WERI-Rb-1 (cell line): ENCODE measurements at places on chromosomes 3 and 15.

DNA sequence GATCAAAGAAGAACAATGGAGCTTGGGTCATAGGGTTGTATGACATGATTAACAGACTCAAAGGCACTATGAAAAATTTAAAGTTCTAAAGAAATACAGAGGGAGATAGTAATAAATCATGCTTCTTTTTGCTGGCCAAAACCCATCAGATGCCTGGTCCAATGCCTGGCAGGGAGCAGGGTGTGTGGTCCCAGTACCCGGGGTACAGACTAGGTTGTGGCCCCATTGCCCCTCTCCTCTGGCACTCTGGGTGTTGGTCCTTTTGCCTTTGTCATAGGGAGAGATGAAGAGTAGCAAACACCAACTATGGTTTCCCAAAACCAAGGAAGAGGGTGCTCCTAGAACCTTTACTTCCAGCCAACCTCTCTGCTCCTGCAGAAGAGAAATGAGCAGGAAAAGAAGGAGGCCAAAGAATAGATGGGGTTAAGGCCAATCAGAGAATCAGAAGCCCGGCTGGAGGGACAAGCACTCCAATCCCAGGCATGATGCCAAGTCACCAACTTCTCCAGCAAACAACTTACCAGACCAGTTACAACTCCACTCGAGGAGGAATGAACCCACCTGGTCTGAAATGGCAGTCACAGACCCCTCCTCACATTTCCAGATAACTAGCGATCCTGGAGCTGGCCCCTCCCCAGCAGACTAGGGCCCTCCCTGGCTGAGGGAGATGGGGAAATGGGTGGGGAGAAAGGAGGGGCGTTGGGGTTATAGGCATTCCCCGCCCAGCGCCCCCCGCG is 1.8 kb downstream of the IGDCC3 start:
- DNase-seq = no peak

DNA sequence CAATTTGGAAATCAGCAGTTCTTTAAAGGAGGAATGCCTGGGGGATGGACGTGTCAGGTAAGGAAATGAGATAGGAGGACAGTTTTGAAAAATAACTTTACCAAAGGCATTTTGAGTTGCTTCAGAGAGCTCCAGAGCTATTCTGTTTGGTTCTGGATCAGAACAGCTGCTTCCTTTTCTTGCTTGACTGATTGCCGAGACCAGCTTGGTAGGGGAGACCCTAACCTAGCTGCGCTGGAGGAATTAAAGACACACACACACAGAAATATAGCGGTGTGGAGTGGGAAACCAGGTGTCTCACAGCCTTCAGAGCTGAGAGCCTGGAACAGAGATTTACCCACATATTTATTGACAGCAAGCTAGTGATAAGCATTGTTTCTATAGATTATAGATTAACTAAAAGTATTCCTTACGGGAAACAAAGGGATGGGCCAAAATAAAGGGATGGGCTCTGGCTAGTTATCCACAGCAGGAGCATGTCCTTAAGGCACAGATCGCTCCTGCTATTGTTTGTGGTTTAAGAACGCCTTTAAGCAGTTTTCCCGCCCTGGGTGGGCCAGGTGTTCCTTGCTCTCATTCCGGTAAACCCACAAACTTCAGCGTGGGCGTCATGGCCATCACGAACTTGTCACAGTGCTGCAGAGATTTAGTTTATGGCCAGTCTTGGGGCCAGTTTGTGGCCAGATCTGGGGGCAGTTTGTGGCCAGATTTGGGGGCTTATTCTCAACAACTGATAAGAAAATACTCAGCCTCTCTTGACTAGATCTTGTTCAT is 556.0 kb downstream of the ROBO1 start:
- DNase-seq = no peak

GRCh38 chr3:159513444-159513843 is 475.2 kb upstream of the IL12A start:
- DNase-seq = no peak

GRCh38 chr15:101001796-101002195 is 82.6 kb downstream of the LRRK1 start:
- no peak for DNase-seq

DNA sequence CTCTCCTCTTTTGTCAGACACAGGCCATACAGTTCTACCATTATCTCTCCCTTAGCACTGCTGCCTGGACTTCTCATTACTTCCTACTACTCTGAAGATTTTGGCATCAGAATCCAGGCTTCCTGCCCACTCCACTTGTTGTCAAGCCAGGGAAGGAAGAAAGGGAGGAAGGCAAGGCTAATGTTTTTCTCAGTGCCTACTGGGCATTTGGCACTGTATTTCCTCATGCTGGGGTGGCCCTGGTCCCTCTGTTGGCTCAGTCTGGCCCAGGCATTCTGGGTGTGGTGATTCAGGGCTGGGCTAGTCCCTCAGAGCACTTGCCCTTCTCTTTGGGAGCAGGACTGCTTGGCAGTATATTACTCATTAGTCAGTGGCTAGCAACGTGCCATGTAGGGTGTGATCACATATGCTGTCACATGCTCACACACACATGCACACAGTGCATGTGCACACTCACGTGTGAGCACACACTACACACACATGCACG is 52.9 kb downstream of the BSN start:
- no peak for DNase-seq

- no peak for DNase-seq
Measured at GRCh38 chr3:151687076-151687475, 46.7 kb upstream of the AADACL2 start.

DNA sequence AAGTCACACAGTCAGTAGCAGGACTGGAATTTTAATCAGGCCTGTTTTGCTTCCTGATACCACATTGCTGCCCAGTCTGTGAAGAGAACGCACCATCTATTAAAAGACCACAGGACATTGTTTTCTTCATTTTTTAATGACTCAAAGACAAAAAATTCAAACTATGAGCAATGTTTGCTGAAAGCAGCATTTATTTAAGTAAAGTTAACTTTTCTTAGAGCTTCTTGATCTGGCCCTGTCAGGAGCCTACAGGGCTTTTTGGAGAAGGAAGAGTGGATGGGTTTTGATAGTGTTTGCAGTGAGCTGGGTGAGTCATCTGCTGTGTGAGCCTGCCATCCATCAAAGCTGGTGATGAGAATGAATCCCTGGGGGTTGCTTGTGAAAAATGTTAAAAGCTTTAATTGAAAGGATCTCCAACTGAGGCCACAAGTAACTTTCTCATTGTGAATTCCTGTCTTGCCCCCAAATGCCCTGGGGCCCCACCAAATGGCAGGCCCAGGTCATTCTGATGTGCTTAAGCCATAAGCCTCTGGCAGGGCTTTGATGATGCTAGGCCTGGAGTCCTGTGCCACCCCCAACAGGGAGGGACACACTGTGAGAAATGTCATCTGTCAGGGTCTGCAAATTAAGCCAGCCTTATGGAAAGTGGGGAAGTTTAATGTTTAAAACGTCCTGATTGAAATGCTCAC is 136.2 kb upstream of the PFN2 start:
- peak; percentile 65 for DNase-seq

GRCh38 chr3:181969925-181970324 is 258.2 kb downstream of the SOX2 start:
- DNase-seq = no peak

GRCh38 chr3:71456156-71456555 is 127.4 kb downstream of the FOXP1 start:
- DNase-seq = no peak

- DNase-seq = peak; percentile 41
Measured at GRCh38 chr3:98343647-98344507, 9.8 kb upstream of the OR5K4 start.
